HL-60 (cell line): ENCODE measurements at places on chromosomes 16 and 17.
A peak's percentile ranks its signal among the peaks of the same experiment; 100 is the strongest.

- DNase-seq = no peak
Measured at GRCh38 chr17:29972277-29972676, 30.8 kb downstream of the EFCAB5 start.

DNA sequence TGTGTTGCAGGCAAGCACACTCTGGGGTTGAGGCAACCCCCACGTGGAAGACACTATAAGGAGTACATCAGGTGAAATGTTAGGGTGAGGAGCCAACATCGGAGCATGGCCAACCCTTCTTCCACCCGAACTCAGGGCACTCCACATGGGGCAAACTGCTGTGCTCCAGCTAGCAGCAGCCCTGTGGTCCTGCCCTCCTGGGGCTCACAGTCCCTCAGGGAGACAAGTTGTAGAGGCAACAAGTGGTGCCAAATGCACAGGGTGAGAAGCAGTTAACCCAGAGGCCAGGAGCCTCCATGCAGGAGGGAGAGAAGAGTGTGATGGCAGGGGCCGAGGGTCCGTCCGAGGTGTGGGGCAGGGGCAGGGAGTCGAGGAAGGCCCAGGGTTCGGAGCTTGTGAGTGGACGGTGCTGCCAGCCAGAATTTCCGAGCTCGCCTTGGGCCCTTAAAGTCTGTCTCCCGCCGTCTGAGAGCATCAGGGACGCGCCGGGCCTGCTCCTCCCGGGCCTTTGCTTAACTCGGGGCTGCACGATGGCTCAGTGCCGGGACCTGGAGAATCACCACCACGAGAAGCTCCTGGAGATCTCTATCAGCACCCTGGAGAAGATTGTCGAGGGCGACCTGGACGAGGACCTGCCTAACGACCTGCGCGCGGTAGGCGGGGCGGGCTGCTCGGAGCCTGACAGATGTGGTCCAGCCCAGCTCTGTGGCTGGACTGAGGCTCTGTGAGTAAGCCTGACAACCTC, 32.3 kb downstream of the ATPAF2 start:
- no peak for DNase-seq

GRCh38 chr16:79253100-79253631, 347.4 kb downstream of the MAF start:
- DNase-seq = no peak

GRCh38 chr17:39769974-39770587, 32.3 kb downstream of the GRB7 start:
- DNase-seq = no peak

DNA sequence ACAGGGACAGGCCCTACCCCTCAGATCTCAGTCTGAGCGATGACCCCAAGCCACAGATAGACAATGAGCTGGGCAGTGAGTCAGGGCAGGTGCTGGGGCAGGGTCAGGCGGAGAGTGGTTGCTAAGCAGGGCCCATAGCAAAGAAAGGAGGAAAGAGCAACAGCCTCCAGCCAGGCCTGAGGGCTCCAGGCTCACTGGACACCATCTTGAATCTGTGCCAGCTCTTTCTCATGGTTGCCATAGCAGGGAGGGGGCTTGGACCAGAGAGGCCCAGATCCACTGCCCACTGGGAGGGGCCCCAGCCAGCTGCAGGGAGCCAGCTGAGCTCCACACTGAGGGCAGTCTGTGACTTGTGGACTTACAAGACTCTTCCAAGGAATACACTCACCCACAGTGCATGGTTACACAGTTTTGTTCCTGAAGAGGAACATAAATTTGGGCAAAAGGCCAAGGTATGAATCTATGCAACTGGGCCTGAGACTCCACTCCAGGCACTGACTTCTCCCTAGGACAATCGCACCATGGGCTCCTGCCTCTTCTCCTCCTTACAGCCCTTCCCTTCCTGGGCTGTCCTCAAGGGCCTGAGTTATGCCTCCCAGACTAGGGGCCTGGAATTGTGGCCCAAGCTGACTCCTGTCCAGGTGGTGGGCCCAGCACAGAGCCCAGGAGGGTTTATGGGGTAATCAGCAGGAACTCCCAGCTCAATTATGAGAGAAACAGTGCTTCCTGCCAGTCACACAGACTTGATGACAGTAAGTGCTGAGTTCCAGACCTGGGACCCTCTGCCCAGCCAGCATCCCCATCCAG, 59.9 kb downstream of the BEAN1 start:
- peak; percentile 59 for DNase-seq

DNA sequence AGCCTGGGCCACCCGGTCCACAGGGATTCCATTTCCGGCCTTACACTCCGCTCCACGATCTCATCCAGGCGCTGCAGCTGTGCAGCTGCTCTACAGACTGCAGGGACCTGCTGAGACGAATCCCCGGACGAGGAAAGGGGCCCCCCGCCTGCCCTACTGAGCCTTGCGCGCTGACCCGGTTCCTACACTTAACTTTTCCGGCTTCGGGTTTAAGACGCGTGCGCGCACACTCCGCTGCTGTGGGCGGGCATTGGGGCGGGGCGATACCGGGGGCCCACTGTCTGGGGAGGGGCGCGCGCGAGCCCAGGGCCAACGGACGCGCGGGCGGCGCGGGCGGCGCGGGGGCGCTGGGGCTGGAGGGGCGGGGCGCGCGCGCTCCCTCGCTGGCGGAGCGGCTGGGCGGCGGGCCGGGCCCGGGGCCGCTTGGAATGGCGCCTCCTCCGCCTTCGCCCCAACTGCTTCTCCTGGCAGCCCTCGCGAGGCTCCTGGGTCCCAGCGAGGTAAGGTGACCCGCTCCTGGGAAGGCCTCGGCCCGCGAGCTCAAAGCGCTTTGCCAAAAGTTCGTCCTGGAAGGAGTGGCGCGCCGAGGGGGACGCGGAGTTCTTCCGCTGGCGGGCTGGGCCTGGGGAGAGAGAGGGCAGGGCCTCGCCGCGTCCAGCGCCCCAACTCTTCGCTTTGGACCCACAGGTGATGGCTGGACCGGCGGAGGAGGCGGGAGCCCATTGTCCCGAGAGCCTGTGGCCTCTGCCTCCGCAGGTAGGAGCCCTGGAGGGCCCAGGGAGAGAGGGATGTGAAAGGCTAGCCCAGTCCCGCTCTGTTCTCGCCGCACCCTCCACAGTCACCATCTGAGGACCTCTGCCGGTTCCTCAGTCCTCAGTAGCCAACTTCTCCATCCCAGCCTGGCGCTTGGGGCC, at the start of gene TP53I13:
TSS of gene TP53I13 (plus strand) at position 371 of the 914 bp plus-strand sequence. CDS start at position 429, 58 bp downstream.
- DNase-seq = peak; percentile 76

DNA sequence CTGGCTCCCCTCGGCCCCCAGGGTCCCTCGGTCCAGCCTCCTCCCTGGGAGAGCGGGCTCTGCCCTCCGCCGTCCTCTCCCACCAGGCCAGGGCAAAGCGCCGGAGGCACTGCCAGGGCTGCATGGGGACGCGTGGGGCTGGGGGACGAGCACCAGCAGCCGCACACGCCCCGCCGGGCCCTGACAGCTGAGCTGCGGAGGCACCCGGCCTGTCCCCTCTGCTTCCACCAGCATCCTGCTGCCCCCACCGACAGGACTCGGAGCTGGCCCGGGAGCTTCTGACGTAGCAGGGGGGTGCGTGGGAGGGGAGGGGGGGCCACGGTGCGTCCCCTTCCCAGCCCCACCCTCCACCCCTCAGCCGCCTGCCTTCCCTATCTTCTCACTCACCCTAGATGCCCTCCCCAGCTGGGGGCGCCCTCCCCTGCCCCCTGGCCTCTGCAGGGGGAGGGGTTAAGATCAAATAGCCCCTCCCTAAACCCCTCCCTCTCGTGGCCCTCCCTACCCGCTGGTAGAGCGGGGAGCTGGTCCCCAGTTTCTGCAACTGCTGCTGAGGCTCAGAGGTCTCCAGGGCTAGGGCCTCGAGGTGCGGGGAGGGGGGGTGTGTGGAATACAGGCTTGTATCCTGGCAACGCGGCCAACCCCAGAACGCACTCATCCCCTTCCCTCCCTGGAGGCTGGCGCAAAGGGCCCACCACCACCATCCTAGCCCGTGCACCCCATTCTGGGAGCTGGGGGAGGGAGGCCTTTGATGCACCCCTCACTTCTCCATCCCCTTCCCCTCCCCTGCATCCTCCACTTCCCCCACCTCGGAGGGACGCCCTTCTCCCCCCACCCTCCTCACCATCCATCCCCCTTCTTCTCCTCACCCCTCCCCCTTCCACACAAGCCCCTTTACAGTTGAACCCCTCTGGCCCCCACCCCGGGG, 1.0 kb downstream of the SRCIN1 start:
- DNase-seq = peak; percentile 22

DNA sequence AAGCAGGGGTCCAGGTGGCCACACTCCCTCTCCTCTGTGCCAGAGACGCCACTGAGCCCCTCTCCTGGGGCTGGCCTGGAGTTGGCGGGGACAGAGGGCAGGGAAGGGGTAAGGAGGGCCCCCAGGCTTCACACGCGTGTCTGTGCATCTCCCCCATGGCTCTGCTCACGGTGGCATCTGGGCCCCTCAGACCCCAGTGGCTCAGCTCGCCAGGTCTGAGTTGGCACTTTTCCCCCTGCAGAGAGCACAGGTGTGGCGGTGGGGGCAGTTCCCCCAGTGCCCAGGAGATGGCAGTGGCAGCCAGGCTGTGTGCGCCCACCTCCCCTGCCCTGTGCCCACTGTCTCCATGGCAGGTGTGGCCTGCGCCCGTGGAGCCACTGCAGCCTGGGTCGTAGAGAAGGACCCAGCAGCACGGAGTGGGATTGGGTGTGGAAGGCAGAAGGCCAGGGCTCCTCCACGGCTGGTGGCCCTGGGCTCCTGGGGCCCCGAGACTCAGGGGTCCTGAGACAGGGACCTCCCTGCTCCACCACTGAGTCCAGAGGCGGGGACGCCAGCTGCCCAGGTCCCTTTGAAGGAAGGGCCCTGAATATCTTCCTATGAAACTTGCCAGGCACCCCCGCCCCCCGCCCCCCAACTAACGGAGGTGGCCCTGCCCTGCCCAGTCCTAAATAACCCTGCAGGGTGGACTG, 4.3 kb upstream of the APRT start:
- peak; percentile 27 for DNase-seq

DNA sequence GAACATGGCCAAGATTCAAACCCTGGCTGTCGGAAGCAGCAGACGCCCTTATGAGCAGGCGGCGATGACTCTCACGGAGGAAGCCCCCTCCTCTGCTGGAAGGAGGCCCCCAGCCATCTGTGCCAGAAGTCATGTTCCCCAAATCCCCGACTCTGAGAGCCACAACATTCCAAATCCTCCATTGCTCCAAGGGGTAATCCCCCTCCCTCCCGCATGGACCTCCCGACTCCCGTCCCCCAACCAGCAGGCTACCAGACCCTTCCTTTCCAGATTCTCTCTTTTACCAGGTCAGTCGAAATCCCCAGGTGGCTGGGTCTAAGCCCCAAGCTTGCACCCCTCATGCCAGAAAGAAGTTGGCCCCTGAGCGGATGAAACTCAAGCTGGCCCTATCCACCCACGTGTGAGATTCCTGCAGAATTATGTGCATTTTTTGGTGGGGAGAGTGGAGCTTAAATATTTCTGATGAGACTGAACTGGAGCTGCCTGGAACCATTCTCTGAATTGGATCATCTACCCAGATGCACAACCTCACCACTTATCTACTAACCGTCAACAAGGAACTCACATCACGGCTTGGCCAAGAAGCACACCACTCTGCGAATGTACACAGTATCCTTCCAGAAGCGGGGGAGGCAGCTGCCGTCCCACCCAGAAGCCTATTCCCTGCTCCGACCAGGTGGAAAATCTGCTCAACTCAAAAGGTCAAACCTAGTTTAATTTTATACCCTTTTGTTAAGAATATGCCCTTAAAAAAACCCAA, 283.5 kb downstream of the C16orf95 start:
- no peak for DNase-seq

GRCh38 chr17:73911726-73912372, 267.6 kb upstream of the SDK2 start:
- DNase-seq = no peak

- DNase-seq = no peak
Measured at GRCh38 chr16:67526149-67526791, 2.4 kb upstream of the RIPOR1 start.

DNA sequence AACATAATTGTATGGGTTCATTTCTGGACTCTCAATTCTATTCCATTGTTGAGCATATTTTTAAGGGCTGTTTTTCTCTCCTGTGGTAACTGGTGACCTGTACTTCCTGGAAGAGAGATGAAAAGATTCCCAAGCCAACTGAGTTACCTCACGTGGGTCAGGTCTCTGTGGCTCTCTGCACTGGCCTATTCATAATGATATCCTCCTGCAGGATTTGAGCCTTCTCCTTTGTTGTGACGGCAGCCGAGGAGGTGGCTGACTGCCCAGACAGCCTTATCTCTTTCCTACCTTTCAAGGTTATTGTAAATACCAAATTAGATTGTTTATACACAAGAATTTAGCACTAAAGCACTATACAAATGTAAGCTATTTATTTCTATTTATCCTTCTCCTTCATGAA, 2.7 kb upstream of the ACE start:
- no peak for DNase-seq

GRCh38 chr17:60622961-60623360, 23.0 kb downstream of the PPM1D start:
- DNase-seq = no peak

DNA sequence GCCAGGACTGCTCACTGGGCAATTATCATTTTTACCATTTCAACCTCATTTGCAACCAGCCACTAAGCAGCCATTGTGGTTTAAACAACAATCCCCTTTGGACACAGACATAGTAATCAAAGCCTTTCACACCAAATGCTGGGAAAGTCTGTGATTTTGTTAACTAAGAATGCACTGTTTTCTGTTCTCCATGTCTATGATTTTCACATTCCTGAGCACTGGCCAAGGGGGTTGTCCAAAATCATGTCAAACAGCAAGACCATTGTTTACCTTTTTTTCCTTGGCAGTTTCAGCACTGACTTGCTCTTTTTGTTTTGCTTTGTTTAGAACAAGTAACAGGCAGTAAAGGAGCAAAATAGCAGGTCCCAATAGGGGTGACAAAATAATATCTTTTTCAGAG, 106.3 kb upstream of the SIAH1 start:
- no peak for DNase-seq

GRCh38 chr16:68284847-68285246, 20.5 kb downstream of the SLC7A6 start:
- DNase-seq = no peak

- DNase-seq = no peak
Measured at GRCh38 chr17:37671028-37671823, 28.0 kb upstream of the DDX52 start.

- no peak for DNase-seq
Measured at GRCh38 chr16:82160226-82160625, 9.8 kb downstream of the MPHOSPH6 start.

DNA sequence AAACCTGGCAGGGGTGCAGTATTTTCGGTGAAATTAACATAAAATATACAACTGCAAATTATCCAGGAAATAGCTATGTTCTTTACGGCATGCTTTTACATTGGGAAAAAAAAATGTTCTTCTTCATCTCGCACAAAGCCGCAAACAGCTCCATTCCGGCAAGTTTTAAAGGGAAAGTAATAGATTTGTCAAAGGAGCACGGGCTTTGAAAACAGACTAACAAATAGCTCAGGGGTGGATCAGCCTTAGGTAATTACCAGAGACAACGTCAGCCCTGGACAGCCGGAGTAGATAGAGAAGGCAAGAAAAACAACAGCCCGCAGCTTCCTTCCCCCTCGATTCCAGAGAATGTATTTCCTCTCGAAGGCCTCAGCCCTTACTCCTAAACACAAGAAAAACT, 222.5 kb downstream of the C16orf78 start:
- DNase-seq = no peak
